ENCODE measurements at places on chromosomes 16 and 17.

DNA sequence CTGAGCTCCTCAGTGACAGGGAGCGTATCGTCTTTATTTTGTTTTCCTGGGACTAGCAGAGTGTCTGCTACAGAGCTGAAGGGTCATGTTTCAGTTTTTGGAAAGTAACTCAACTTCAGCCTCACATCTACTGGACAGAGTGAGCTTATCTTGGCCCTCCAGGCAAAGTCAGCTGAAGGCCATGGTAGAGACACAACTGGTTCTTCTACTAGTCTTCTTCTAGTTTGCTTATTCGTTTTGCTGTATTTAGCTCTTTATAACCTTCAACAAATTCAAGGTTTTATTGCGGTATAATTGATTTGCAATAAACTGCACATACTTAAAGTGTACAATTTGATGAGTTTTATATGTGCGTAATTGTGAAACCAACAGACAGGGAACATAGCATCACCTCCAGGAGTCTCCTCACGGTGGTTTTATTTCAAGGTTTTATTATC, 6.1 kb upstream of the PRKCA start:
- H3K36me3 ChIP-seq, result no peaks in the 10 kb centered on the region
- no peak for DNase-seq
- H3K4me1 ChIP-seq, result no peaks in the 10 kb centered on the region
- no peak overlapping the region for H3K4me3 ChIP-seq
- no peak overlapping the region for H3K27ac ChIP-seq

DNA sequence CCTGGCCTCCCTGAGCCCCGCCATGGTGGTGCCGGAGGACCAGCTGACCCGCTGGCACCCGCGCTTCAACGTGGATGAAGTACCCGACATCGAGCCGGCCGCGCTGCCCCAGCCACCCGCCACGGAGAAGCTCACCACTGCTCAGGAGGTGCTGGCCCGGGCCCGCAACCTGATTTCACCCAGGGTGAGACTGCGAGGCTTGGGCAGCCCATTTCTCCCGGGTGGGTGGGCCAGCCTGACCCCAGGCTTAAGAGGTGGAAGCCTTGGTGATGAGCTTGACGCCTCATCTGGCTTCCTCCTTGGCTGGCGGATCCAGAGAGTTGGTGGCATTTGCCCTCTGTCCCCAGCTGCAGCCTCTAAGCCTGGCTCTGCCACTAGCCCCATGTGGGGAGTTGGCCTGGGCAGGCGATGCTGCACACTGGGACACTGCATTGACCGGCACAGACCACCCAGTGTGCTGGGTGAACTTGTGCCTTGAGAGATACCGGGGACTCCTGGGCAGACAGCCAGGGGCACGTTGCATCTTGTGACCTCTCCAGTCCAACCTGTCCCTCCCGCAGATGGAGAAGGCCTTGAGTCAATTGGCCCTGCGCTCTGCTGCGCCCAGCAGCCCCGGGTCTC, 3.0 kb downstream of the CDT1 start:
- peaks cover 16% of the 10 kb centered on the region for H3K4me1 ChIP-seq
- no peak overlapping the region for H3K27ac ChIP-seq
- DNase-seq, result no peak

GRCh38 chr16:1724491-1724890, 18.5 kb downstream of the MAPK8IP3 start:
- H3K27me3 ChIP-seq, result no peaks in the 10 kb centered on the region
- no peak for DNase-seq
- H3K4me1 ChIP-seq, result no peaks in the 10 kb centered on the region
- no peak overlapping the region for H3K27ac ChIP-seq
- peaks cover 12% of the 10 kb centered on the region for H3K36me3 ChIP-seq

DNA sequence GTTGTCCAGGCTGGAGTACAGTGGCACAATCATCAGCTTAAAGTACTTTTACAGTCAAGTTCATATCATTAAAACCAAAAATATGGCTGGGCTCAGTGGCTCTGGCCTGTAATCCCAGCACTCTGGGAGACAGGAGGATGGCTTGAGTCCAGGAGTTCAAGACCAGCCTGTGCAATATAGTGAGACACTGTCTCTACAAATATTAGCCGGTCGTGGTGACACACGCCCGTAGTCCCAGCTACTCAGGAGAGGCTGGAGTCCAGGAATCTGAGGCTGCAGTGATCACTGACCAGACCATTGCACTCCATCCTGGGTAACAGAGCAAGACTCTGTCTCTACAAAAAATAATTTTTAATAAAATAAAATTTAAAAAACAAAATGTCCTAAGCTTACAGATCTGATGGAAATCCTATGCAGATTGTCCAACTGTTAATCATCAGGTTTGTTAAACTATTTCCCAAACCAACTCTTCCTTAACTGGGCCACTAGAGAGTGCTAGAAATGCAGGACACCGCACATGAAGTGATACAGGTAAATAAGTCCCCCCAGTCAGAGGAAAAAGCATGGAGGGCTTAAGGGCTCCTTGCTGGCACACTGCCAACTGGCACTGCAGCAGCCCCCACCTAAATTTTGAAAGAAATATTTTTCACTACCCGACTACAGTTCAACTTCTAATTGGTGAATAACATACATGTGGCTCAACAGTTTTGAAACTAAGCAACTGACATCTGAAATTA, 2.8 kb downstream of the USP22 start:
- H3K27me3 ChIP-seq, result no peaks in the 10 kb centered on the region
- DNase-seq, result peak; percentile 49
- H3K4me3 ChIP-seq, result peak overlapping the region; percentile 55
- no peaks in the 10 kb centered on the region for H3K36me3 ChIP-seq
- H3K4me1 ChIP-seq, result peaks cover 4% of the 10 kb centered on the region

Data from kidney (tissue), 22 donors.